Bronchial smooth muscle cell (primary cell): ENCODE measurements at places on chromosomes 6 and 20. TPM values are rescaled to one million over a fixed set of nuclear protein-coding genes. Genes with fewer than 3 reads are reported as not detected.

The SOX12 gene
- total RNA-seq = 3.1 and 4.1 TPM in 2 replicates

The SIRPB2 gene
- total RNA-seq = not detected in 2 replicates

The SPATA25 gene
- 1.4 and 2.0 TPM in 2 replicates for total RNA-seq

The VPS16 gene
- total RNA-seq = 68.1 and 78.9 TPM in 2 replicates

The C20orf202 gene
- total RNA-seq = not detected in 2 replicates

The SMOC2 gene
- not detected in 2 replicates for total RNA-seq

The NHLRC1 gene
- 2.2 and 3.6 TPM in 2 replicates for total RNA-seq

The KCNK16 gene
- not detected in 2 replicates for total RNA-seq

The IL17F gene
- total RNA-seq = not detected in 2 replicates

The TBX18 gene
- 8.2 and 32.6 TPM in 2 replicates for total RNA-seq

The DNAH8 gene
- total RNA-seq = under 0.01 TPM in 1 of 2 replicates, not detected in the other

The TMC2 gene
- total RNA-seq = 0.09 TPM in 1 of 2 replicates, not detected in the other

The ADAM33 gene
- total RNA-seq = 47.8 and 68.8 TPM in 2 replicates

The CRIP3 gene
- 0.77 TPM in 1 of 2 replicates, not detected in the other for total RNA-seq

The DDX27 gene
- 31.8 and 34.9 TPM in 2 replicates for total RNA-seq

The SEL1L2 gene
- total RNA-seq = not detected in 2 replicates

The PAK5 gene
- not detected in 2 replicates for total RNA-seq

The SRSF3 gene
- 134 and 173 TPM in 2 replicates for total RNA-seq
